Activated CD4-positive, CD25-positive, alpha-beta regulatory T cell treated with anti-CD3 and anti-CD28 coated beads, Interleukin-2, amount 50 U/mL, for 72 hours (primary cell): ENCODE measurements at places on chromosomes 6 and 20.

- DNase-seq: no peak
Observed at GRCh38 chr20:22324505-22324904, 259.9 kb downstream of the FOXA2 start.

- no peak for DNase-seq
Observed at GRCh38 chr20:13771853-13772453, 12.8 kb downstream of the ESF1 start.

- DNase-seq: no peak
Observed at GRCh38 chr20:63011798-63012197, 5.0 kb upstream of the BHLHE23 start.

GRCh38 chr6:167841981-167842380 lies 15.3 kb downstream of the AFDN start:
- DNase-seq: no peak

DNA sequence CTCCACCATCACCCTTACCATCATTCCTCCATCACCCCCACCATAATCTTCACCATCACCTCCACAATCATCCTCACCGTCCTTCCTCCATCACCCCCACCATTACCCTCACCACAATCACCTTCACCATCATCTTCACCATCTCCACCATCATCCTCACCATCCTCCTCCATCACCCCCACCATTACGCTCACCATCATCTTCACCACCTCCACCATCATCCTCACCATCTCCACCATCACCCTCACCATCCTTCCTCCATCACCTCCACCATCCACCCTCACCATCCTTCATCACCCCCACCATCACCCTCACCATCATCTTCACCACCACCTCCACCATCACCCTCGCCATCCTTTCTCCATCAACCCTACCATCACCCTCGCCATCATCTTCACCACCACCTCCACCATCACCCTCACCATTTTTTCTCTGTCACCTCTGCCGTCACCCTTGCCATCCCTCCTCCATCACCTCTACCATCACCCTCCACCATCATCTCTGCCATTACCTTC lies 33.1 kb upstream of the MPC1 start:
- DNase-seq: peak; percentile 16
